ENCODE measurements at places on chromosomes 5 and 9.

GRCh38 chr5:149831492-149831891 is 101.4 kb downstream of the PPARGC1B start:
- peak; percentile 27 for DNase-seq

DNA sequence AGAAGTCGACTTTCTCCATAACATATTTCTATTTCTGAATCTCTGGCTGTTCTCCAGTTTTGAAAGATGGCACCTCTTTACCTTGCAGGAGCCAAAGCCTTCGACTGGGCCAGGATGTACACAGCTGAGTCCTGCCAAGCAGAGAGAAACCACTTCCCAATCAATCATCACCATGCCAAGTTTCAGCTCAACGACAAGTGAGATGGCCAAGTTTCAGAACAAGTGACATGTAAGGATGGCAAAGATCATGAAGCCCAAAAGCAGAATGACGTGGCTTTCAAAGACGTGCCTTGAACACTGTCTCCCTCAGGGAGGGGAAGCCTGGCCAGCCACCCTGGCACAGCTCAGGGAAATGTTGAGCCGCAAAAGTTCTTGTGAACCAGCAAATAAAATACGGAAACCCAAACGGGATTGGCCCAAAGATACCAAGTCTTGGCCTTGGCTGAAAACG is 17.7 kb downstream of the STK10 start:
- no peak for DNase-seq

DNA sequence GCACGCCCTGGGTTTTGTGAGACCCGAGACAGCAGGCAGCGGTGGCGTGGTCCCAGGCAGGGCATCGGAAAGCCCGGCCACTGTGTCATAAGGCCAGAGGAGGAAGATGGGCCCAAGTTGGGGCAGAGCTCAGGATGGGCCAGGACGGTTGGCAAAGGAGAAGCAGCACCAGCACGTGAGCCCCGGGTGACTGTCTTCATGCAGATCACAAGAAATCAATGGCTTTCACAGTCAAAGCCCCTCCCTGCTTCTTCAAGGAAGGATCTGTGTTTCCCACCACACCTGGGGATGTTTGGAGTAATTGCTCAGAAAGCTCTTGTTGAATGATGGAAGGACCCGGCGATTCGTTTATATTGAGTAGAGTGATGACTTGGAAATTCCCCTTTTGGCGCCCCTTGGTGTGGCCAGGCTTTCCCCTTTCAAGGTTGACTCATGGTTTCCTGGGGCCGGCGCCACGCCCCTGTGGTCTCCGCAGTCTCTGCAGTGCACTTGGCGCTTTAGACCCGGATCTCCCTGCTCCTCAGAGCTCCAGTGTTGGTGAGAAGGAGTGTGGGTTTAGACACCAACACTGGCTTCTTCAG is 52.1 kb downstream of the IL31RA start:
- no peak for DNase-seq

DNA sequence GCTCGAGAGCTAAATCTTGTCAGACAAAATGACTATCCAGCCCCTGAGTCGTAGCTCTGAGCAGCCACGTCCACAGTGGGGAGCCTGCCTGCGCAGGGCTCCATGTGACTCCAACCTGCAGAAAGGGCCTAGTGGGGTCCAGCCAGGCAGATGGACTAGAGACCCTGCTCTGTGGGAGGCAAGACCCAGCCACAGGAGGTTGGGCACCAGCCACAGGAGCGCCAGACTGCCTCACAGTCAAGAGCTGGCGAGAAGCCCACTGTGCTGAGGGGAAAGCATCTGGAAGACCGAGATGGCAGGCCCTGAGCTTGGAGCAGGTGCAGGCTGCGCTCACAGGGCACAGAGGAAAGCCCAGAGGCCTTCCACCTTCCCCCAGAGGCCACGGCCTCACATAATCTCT is 61.4 kb downstream of the C5orf15 start:
- DNase-seq: no peak

DNA sequence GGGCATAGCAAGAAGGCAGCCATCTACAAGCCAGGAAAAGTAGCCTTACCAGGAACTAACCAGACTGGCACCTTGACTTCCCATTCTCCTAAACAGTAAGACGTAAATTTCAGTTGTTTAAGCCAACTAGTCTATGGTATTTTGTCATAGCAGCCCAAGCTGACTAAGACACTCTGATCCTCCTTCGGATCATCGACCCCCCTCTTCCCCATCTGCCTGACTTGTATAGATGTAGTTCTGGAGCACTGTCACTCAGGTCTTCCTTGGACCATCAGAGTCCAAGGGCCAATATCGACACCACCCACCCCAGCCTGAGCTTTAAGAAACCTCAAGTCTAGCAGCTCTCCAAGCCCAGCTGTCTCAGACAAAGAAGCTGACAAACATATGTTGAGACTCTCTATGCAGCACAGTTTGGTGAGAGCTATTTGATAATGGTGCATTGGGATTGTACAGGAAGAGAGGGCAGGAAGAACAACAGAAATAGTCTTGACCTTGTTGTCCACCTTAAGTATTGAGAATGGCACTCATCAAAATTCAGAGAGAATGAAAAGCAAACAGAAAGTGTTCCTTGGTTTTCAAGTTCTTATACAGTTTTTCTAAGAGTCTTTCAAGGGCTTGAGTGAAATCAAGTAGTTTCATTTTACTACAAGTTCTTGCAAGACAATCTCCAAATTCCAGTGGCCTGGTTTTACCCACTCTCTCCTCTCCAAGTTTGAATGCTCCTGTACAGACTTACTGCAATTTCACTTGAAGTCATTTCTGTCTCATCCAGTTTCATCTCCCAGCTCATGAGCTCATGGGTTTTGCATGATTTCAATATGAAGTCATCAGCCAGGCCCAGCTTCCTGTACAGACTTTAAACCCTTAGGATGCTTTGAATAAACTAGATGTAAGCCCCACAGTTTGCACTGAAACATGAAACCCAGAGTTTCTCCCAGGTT is 122.3 kb upstream of the RAI14 start:
- DNase-seq: no peak

DNA sequence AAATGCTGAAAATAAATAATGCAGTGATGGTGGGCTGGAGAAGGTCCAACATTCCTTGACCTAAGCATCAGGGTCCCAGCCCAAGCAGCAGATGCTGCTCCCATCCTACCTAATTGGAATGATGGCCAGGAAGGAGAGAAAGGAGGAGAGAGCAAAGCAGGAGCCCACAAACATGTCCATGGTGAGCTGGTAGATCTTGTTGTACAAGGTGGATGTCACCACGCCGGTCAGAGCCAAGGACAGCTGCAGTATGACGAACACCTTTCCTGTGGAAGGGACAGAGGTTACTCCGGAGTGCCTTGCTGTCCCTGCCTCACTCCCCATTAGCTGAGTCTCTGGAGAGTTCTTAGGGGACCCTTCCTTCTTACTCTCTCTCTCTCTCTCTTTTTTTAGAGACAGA is 4.3 kb downstream of the SLC46A2 start:
- no peak for DNase-seq

- DNase-seq: no peak
These were observed 138.0 kb downstream of the ADAMTSL1 start for GRCh38 chr9:18611971-18612370.

DNA sequence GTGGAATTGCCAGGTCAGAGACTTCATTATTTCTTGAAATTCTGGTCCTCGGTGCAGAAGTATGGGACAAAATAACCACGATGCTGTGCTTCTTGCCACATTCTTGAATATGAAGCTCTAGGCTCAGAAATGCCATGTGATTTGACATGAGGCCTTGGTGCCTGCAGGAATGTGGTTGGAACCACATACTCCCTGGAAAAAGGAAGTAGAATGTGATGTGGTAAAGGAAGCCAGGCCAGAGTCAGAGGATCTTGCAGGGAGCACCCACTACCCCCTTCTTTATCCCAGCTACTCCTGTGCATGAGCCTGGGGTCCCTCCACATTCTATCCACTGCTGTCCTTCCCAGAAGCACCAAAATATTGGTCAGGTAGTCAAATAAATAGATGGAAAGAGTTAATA is 80.9 kb downstream of the FOXD1 start:
- DNase-seq: no peak

DNA sequence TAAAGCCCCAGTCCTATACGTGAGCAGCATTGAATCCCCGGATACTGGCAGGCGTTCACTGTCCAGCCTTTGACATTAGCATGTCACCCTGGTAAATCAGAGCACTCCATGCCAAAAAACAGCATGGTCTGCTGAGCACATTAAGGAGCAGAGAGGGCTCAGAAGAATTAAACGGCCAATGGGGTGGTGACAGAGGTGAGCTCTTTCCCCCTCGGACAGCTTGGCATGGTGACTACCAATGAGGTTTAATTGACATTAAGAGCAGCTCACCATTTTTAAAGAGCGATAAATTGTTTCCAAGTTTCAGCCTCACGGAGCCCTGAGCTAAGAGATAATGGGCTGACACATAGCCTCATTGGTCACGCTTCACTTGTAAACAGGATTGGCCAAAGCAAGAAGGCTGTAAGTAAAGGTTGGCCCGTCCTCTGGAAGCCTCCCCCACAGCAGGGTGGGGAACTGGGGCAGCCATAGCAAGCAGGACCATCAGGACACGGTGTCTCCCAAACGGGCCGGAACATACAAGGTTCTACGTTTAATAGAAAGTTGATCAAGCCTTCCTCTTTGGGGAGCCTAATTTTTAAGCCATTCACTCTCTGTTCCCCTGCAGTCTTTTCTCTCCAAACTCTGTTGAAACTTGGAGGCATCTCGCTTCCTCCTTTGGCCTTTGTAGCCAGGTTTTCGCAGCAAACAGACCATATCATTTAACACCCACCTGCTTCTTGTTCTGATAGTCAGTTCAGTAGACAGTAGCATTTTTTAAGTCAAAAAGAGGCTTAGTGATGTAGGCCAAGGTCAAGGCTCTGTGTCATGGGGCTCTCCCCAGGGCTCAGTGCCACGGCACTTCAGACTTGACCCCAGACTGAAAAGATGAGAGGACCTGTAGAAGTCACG is 25.9 kb downstream of the QRFP start:
- peak; percentile 43 for DNase-seq

DNA sequence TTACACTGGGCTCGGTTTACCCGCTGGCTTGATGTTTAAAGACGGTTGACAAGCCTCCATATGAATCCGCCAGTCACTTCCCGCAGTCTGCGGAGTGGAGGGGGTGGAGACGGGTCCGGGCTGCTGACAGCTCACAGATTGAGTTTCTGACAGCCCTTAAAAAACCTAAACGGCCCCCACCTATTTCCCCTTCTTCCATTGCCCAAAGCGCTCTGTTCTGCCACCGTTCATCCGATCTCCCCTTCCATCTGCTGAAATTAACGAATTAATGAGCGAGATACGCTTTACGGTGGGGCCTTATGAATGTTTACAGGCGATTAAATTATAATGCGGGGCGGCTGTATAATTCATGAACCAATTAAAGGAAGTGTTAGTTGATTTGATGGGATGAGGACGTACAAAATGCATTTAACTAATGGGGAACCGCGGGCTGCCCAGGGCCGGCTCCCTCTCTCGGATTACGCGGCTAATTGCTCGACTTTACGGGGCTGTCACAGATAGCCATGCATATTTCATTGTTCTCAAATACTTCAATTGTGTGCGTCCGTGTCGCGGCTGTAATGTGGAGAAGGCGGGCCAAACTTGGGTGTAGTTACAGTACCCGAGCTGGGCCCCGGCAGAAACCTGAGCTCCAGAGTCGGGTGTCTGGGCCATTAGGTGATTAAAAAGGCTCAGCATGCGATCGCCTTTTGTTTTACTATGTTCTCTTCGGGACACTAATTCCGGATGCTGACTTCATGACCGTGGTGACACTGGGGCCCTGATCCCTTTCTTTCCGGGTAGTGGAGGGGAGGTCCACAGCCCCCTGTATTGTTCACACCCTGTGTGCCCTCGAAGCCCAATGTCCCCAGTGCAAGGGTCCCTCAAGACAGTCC is 74.9 kb downstream of the GTF3C4 start:
- peak; percentile 30 for DNase-seq

GRCh38 chr9:108813951-108814601 is 41.7 kb downstream of the ACTL7B start:
- no peak for DNase-seq

DNA sequence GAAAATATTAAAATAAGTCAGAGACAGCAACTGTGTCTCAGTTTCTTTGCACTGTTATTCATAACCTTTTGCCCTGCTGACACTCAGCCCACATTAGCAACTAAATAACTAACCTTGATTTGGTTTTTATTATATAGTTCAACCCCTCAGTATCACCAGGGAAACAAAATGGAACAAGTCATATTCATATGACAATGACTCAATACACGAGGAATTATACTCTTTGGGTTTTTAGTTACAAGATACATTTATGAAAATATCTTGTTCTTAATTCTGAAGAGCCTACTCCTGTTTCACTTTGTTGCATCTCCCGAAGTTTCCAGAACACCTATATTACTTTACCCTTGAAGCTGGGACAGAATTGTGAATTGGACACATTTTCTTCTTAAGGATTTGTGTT is 845.4 kb downstream of the EFNA5 start:
- DNase-seq: no peak

DNA sequence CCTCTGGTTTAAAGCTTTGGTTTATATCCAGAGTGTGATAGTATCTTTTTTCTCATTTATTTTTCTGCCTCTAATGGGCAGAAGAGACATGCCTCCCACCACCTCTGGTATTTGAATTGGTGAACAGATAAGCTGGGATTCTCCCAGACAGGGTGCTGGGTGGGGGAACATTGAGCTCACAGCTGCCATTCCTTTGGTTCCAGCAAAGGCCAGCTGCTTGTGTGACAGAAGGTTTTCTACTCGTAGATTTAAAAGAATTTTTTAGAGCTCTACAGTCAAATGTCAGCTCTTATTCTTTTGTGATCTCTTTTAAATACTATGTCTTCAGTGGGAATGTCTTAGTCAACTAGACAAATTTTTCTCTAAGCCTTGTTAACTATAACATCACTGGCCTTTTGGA is 54.7 kb upstream of the ADAMTS16 start:
- no peak for DNase-seq

DNA sequence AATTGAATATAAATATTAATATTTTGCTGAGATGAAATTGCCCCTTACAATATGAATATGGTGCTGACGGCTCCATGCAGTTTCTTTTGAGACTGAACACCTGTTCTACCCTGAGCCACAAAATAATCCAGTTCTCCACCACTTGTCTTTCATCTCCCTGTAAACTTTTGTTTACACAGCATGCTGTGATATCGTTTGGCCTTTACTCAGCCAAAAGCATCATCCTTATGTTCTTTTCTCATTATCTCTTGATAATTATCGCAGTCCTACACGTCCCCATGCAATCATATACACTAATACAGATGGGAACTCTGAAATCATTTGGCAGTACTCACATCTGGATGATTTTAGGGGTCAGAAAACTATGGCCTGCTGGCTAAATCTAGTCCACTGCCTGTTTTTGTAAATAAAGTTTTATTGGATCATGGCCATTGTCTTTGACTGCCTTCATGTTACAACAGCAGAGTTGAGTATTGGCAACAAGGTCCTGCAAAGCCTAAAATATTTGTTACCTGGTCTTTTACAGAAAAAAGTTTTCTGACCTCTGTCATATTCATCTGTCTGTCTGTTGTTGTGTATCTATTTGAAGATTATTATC is 53.3 kb downstream of the AOPEP start:
- DNase-seq: no peak

DNA sequence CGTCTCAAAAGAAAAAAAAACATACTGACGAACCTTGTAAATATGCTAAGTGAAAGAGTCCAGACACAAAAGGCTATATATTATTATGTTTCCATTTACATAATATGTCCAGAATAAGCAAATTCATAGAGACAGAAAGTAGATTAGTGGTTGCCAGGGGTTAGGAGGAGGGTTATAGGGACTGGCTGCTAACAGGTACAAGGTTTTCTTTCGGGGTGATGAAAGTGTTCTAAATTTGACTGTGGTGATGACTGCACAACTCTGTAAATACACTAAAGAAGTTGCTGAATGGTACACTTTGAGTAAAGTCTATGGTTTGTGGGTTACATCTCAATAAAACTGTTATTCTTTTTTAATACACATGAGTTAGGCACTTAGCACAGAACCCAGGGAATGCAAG is 98.8 kb downstream of the MYO10 start:
- no peak for DNase-seq

All from spleen (tissue), 13 donors.